ENCODE measurements at places on chromosomes 3 and 15. TPM values are rescaled to one million over a fixed set of nuclear protein-coding genes. Genes with fewer than 3 reads are reported as not detected.

RAB43 gene
- 39.4 TPM for total RNA-seq

P2RY12 gene
- 0.10 TPM for total RNA-seq

ACAP2 gene
- total RNA-seq, result 27.5 TPM

ATP13A4 gene
- total RNA-seq, result 0.81 TPM

CADPS gene
- 7.1 TPM for total RNA-seq

TF gene
- under 0.01 TPM for total RNA-seq

RASGRP1 gene
- total RNA-seq, result 2.9 TPM

LTF gene
- total RNA-seq, result not detected

COMMD2 gene
- 58.9 TPM for total RNA-seq

ACKR4 gene
- not detected for total RNA-seq

GNB5 gene
- 23.9 TPM for total RNA-seq

PLSCR5 gene
- total RNA-seq, result not detected

CHAC1 gene
- total RNA-seq, result 39.7 TPM

CILP gene
- not detected for total RNA-seq

TBC1D5 gene
- total RNA-seq, result 26.8 TPM

IL16 gene
- not detected for total RNA-seq

CNTN3 gene
- total RNA-seq, result 0.14 TPM

LRRC3B gene
- total RNA-seq, result 0.62 TPM

PEAK1 gene
- 20.0 TPM for total RNA-seq

GNAI2 gene
- 204 TPM for total RNA-seq

SLC12A1 gene
- 0.26 TPM for total RNA-seq
